ENCODE measurements at places on chromosomes 6 and 20. TPM values are rescaled to one million over a fixed set of nuclear protein-coding genes. Genes with fewer than 3 reads are reported as not detected.

RREB1 gene
- total RNA-seq: 12.1 TPM

DNA sequence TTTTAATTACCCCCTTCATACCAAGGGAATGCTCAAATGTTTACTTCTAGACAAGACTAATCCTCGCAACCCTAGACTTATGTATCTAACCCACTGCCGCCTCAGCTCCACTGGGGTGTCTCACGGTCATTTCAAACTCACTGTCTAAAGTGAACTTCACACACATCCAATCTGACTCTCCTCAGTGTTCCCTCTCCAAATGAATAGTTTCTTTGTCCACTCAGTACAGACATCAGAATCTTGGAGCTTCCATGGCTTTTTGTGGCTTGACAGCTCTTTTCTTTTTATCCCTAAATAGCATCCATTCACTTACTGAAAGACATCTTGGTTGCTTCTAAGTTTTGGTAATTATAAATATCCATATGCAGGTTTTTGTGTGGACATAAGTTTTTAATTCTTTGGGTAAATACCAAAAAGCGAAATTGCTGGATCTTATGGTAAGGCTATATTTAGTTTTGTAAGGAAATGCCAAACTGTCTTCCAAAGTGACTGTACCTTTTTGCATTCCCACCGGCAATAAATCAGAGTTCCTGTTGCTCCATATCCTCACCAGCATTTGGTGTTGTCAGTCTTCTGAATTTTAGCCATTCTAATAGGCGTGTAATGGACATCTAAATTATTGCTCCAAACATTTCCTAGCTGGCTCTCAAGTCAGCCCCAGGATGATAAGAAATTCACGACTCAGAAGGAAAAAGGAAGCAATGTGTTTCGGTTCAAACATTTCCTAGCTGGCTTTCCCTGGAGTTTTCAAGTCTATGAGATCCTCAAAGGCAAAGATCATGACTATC is 73.1 kb downstream of the DNAAF9 start:
- H3K4me1 ChIP-seq: no peaks in the 10 kb centered on the region
- H3K27me3 ChIP-seq: no peaks in the 10 kb centered on the region
- H3K4me3 ChIP-seq: no peak overlapping the region
- DNase-seq: no peak

DNA sequence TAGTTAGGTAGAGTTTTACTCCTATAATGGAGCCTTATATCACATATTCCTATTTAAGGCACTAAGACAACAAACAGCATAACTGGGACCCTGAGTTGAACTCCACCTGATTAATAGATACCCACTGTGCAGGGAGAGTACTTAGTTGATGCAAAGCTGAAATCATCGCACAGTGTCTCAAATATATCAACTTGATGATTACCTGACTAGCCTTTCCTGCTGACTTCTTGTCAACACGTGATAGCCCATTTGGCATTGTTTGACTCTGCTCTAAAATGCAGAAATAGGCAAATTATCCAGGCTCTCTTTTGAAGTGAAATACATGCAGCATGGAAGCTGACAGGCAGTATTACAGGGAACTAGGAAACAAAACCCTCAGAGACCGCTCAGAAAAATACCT is 154.6 kb upstream of the HDAC2 start:
- H3K27ac ChIP-seq: no peak overlapping the region
- no peak for DNase-seq
- H3K36me3 ChIP-seq: no peaks in the 10 kb centered on the region
- no peaks in the 10 kb centered on the region for H3K4me1 ChIP-seq
- no peak overlapping the region for H3K4me3 ChIP-seq

DNA sequence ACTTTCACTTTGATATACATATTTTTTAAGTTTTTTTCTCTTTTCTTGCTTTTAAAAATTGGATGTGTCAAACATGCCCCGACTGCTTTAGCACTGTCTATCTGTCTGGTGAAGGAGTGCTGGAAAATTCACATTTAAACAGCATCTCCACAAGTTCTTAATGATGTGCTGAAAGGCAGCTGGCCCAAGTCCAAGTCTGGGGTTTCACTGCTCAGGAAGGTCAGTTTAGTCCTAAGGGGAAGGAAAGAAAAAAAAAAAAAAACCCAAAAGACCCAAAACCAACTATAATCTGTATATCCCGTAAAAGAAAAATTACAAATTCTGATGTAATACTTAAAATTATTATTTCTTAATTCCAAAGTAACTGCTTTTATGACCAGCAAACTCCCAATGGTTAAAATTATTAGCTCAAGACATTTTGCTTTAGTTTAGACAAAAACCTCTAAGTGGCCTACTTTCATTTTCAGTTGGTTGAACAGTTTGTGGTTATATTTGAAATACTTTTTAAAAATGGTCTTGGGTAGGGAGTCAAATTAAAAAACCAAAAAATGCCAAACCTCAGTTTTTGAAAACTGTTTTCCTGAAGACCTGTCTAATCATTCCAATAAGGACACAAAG is 79.5 kb upstream of the PREP start:
- H3K27ac ChIP-seq: no peak overlapping the region
- H3K36me3 ChIP-seq: no peaks in the 10 kb centered on the region
- DNase-seq: no peak
- no peak overlapping the region for H3K4me3 ChIP-seq
- H3K4me1 ChIP-seq: peaks cover 11% of the 10 kb centered on the region

DNA sequence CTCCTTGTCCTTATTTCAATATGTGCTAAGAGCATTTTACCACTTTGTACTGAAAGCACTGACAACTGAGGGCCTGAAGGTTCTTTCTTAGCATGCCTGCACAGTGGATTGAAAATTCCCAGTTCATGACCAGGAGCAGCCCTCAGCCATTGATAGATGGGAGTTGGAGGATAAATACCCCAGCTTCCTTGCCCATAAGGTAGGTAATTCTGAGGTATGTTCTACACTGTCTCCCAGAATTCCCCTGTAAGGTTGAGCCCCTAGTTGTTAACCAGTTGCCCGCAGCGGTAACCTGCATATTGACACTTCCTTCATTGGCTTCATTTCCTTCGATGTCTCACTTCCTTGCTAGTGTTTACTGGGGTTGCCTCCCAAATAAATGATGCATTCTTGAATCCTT is 162.0 kb downstream of the CDC5L start:
- no peak for DNase-seq
- H3K4me1 ChIP-seq: no peaks in the 10 kb centered on the region
- H3K36me3 ChIP-seq: no peaks in the 10 kb centered on the region
- no peak overlapping the region for H3K27ac ChIP-seq
- no peaks in the 10 kb centered on the region for H3K27me3 ChIP-seq

DNA sequence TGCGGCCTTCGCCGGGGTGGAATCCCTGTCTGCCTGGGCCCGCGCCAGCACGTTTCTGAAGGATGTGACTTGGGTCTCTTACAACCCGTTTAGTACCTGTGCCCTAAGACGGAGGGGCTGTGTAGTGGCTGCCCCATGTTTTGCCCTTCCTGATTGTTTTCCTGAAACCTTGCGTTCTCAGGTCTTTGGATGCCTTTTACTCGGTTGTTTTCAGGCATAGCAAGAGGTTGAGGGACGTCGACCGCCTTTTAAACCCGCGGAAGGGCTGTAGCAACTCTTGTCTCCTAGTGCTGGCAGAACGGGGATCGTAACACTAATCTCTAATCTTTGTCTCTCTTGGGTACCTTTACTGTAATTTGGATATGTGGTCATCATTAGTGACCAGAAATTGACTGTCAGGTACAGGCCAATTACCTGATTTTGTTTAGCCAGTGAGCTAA is 706 bp upstream of the NANP start:
- H3K27me3 ChIP-seq: peaks cover 31% of the 10 kb centered on the region
- H3K27ac ChIP-seq: no peak overlapping the region
- H3K4me1 ChIP-seq: peaks cover 7% of the 10 kb centered on the region
- H3K36me3 ChIP-seq: no peaks in the 10 kb centered on the region
- DNase-seq: no peak

DNA sequence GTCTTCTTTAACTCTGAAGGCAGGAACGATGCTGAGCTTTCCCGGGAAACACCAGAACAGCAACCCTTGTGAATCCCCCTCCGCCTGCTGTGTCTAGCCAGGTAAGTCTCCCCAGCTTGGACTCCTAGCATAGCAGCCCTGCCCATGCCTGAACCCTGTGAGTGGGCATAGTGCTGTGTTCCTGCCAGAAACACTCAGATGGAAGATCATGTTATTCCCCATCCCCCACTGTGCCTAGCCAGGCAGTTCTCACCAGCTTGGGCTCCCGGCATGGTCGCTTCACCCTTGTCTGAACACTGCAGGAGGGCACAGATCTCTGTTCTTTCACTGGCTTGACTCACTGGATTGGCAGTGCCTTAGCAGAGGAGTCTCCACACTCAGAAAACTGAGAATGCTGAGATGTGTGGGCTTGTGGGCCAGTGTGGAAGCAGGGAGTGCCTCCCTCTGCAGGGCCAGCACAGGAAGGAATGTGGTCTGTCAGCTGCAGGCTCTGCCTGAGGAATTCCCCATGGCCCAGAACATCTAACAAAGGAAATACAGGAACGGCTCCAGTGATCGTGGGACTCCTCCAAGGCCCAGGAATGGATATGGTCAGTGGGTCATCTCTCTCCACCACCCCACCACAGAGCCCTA is 440.1 kb upstream of the ADGRB3 start:
- no peak overlapping the region for H3K4me3 ChIP-seq
- no peaks in the 10 kb centered on the region for H3K36me3 ChIP-seq
- DNase-seq: no peak
- no peak overlapping the region for H3K27ac ChIP-seq
- H3K4me1 ChIP-seq: no peaks in the 10 kb centered on the region

MRPL2 gene
- total RNA-seq: 31.7 TPM

DNA sequence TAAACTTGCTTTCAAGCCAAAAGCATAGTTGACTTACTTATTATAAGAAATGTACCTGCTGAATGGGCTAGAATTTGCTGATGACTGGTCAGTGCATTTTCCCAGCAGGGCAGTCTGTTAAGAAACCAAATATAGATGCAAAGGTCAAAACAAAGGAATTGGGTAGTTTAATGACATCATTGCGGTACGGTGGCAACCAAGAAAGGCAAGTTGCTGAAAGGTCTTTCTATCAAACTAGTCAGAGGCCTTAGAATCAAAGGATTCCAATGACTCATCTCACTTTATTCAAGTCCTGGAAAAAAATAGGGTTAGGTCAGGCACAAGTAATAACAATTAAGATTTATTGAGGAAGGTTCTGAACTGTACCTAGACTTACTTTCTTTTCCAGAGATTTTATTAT is 76.4 kb downstream of the KIZ start:
- H3K4me3 ChIP-seq: no peak overlapping the region
- no peak for DNase-seq
- no peak overlapping the region for H3K27ac ChIP-seq
- peaks cover 22% of the 10 kb centered on the region for H3K4me1 ChIP-seq

MYH7B gene
- total RNA-seq: 0.03 TPM

- H3K4me3 ChIP-seq: no peak overlapping the region
- DNase-seq: peak; percentile 58
- no peaks in the 10 kb centered on the region for H3K36me3 ChIP-seq
Measured at GRCh38 chr6:88238065-88238464, 71.9 kb upstream of the CNR1 start.

TNNC2 gene
- not detected for total RNA-seq

DNA sequence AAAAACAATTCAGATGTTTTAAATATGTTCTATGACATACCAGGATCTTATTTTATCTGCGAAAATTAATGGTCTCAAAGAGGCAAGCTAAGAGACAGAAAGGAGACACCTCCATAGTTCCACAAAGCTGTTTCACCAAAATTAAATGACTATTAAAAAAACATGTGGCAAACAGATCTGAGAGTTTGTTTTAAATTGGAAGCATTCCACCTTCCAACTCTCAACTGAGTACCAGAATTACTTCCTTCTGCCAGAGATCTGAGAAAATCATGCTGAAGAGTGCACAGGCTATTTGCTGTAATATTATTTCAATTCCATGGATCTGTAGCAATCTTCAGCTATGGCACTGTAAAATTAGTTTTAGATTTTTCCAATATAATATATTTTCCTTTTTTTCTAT is 669.5 kb upstream of the MARCKS start:
- DNase-seq: no peak
- no peak overlapping the region for H3K27ac ChIP-seq
- no peaks in the 10 kb centered on the region for H3K36me3 ChIP-seq
- no peaks in the 10 kb centered on the region for H3K27me3 ChIP-seq
- no peak overlapping the region for H3K4me3 ChIP-seq

DNA sequence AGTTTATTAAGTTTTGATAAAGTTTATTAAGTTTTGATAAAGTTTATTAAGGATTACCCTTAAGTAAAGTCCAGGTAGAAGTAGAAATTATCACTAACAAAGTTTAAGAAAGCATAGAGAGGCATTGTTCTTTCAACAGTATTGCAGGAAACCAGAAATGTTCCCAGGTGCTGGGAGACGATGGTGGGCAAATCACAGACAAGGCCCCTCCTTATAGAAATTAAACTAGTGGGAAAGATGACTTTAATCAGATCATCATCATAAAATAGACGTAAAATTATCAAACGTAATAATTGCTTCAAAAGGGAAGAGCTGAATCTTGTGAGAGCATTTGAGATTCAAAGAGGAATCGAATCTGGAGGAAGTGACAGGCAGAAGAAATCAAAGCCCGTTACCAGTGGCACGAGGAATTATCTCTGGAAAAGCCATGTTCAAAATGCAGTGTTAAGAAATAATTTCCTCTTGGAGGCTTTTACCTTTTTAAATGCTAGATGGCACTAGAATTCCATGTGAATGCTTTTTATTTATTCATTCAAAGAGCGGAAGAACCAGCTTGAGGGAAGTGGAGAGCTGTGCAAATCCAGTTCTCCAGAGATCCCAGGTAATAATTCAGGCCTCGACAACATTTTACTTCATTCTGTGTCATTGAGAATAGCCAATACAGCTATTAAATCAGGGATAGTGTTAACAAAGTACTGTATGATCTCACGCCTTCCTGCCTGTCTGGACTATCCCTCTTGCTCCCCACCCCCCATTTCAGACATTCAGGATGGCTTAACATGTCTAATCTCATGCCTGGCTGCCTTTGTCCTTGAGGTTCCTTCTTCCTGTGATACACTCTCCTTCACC is 1.0 kb upstream of the APMAP start:
- no peak overlapping the region for H3K27ac ChIP-seq
- peak overlapping the region; percentile 53 for H3K4me3 ChIP-seq
- DNase-seq: no peak
- H3K4me1 ChIP-seq: peaks cover 13% of the 10 kb centered on the region

DNA sequence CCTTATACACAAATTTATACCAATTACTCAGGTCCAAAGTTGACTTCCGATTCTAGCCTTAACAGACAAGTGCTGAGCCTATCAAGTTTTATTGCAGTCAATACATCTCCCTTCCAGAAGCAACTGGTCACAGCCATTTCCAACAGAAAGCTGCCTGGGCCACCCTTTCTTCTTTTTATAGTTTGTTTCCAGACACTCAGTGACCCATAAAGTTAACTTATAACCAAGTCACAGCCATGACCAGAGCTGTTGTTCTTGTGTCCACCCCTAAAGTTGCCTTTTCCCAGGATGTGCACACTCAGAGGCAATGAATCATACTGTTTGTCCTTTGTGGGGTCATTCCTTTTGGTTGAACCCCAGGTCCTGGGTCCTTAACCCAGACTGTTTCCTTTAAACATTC is 89.9 kb downstream of the CD83 start:
- no peaks in the 10 kb centered on the region for H3K36me3 ChIP-seq
- H3K27me3 ChIP-seq: peaks cover 3% of the 10 kb centered on the region
- H3K27ac ChIP-seq: no peak overlapping the region
- H3K4me1 ChIP-seq: peaks cover 14% of the 10 kb centered on the region
- H3K4me3 ChIP-seq: no peak overlapping the region
- DNase-seq: no peak

All from neural progenitor cell (in vitro differentiated cells).